ENCODE measurements at places on chromosomes 12 and 14.

DNA sequence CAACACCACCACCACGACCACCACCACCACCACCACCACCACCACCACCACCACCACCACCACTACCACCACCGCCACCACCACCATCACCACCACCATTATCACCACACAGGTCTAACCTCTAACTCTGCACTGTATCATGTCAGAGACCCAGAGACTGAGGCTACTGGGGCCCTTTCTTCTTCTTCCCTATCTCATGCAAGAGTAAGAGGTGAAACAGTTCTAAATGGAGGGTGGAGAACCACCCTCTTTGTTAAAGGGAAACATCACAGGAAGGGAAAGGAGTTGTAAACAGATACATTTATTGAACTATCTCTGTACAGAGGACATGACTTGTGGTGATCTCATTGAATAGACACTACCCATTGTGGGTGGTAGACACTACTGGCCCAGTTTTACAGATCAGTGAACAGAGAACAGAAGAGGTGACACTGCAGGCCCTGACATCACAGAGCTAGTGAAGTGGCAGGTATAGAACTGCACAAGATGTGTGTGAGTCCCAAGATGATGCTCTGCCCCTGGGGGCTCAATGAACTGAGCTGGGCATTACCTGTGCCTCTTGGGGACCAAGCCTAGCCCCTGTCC is 91.6 kb downstream of the FOXN3 start:
- no peak for DNase-seq

- DNase-seq = no peak
These were observed 155.5 kb downstream of the PTCSC3 start for GRCh38 chr14:36021030-36021422.

GRCh38 chr14:23361763-23362162 is 3.2 kb downstream of the EFS start:
- DNase-seq = no peak

- no peak for DNase-seq
These were observed 77.7 kb upstream of the TRAF3 start for GRCh38 chr14:102699416-102700110.

- DNase-seq = no peak
These were observed 27.8 kb upstream of the NEDD1 start for GRCh38 chr12:96879301-96879700.

DNA sequence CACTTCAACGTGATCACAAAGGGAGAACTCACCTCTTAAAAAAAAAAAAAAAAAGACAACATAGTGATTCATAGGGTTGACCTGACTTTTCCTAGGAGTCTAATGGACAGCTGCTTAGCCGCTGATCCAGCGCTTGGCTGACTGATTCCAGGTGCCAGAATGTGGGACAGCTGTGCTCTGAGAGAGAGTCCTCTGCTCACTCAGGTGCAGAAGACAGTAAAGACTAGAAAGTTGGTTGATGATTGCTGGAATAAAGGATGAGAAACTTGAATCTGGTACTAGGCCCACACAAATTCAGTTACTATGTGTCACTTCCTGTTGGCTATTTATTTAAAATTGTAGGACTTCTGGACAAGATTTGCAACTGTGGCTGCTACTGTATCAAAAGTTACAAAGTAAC is 229.4 kb downstream of the CHST11 start:
- no peak for DNase-seq

DNA sequence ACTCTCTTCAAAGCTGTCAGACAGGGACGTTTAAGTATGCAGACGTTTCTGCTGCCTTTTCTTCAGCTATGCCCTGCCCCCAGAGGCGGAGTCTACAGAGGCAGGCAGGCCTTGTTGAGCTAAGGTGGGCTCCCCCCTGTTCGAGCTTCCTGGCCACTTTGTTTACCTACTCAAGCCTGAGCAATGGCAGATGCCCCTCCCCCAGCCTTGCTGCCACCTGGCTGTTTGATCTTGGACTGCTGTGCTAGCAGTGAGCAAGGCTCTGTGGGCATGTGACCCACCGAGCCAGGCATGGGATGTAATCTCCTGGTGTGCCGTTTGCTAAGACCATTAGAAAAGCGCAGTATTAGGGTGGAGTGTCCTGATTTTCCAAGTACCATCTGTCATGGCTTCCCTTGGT is 900.4 kb upstream of the MDGA2 start:
- no peak for DNase-seq

GRCh38 chr12:125310461-125310860 is 245.2 kb downstream of the AACS start:
- DNase-seq = no peak

DNA sequence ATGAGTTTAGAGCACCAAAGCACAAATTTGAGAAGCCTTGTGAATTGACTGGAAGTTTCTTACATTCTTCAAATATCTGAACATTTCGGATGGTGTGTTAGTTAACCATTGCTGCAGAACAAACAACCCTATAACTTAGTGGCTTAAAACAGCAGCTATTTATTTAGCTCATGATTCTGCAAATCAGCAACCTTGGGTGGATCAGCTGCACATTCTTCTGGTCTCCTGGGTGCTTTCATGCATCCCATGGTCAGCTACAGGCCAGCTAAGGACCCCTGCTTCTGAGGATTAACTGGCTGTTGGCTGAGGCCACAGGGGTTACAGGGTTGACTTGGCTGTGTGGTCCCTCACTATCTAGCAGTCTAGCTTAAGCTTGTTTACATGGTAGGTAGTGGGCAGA is 114.0 kb upstream of the HIF1A start:
- no peak for DNase-seq

DNA sequence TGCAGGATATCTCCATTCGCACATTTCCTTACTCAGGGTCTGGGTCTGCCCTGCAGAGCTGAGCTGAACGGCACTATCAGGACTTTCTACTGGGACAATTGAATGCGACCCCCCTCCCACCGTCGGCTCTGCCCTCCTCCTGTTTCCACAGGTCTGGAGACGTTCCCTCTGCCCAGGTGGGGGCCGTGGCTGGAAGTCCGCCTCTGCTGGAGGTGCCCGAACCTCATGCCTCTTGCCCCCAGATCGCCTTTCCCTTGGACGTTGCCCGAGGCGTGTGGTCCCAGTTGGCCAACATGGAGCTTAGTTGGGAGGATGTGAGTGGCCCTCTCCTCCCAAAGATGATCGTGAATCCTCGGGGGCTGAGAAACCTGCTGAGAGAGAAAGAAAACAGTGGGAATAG is 21.2 kb upstream of the KLC1 start:
- no peak for DNase-seq
